ENCODE measurements at places on chromosomes 3 and 15. TPM values are rescaled to one million over a fixed set of nuclear protein-coding genes. Genes with fewer than 3 reads are reported as not detected.
A peak's percentile ranks its signal among the peaks of the same experiment; 100 is the strongest.

- no peaks in the 10 kb centered on the region for H3K27me3 ChIP-seq
- H3K27ac ChIP-seq = no peak overlapping the region
- no peaks in the 10 kb centered on the region for H3K36me3 ChIP-seq
- no peaks in the 10 kb centered on the region for H3K4me1 ChIP-seq
- H3K4me3 ChIP-seq = no peak overlapping the region
- no peak for DNase-seq
Measured at GRCh38 chr3:43606284-43606683, 15.5 kb downstream of the ANO10 start.

The SSUH2 gene
- total RNA-seq = not detected

The NMNAT3 gene
- total RNA-seq = not detected

GRCh38 chr15:90823455-90823974 lies 44.9 kb upstream of the FURIN start:
- no peak overlapping the region for H3K4me3 ChIP-seq
- peaks cover 4% of the 10 kb centered on the region for H3K4me1 ChIP-seq
- H3K27me3 ChIP-seq = no peaks in the 10 kb centered on the region

The HCLS1 gene
- 232 TPM for total RNA-seq

GRCh38 chr3:183975981-183976662 lies 41.6 kb downstream of the ABCC5 start:
- H3K27me3 ChIP-seq = no peaks in the 10 kb centered on the region
- no peak overlapping the region for H3K27ac ChIP-seq
- DNase-seq = no peak

GRCh38 chr3:104825116-104825515 lies 541.6 kb upstream of the ALCAM start:
- H3K27ac ChIP-seq = no peak overlapping the region
- H3K27me3 ChIP-seq = no peaks in the 10 kb centered on the region
- H3K36me3 ChIP-seq = no peaks in the 10 kb centered on the region
- no peaks in the 10 kb centered on the region for H3K4me1 ChIP-seq
- no peak for DNase-seq

- no peak for DNase-seq
- H3K4me3 ChIP-seq = no peak overlapping the region
- no peaks in the 10 kb centered on the region for H3K27me3 ChIP-seq
- H3K36me3 ChIP-seq = no peaks in the 10 kb centered on the region
- H3K27ac ChIP-seq = no peak overlapping the region
Measured at GRCh38 chr15:71588746-71589145, 221.6 kb upstream of the NR2E3 start.

- no peaks in the 10 kb centered on the region for H3K36me3 ChIP-seq
- no peak overlapping the region for H3K4me3 ChIP-seq
- DNase-seq = no peak
- no peaks in the 10 kb centered on the region for H3K27me3 ChIP-seq
- no peak overlapping the region for H3K27ac ChIP-seq
Measured at GRCh38 chr3:170670504-170670903, 84.6 kb upstream of the SLC7A14 start.

The RFC4 gene
- 69.2 TPM for total RNA-seq

DNA sequence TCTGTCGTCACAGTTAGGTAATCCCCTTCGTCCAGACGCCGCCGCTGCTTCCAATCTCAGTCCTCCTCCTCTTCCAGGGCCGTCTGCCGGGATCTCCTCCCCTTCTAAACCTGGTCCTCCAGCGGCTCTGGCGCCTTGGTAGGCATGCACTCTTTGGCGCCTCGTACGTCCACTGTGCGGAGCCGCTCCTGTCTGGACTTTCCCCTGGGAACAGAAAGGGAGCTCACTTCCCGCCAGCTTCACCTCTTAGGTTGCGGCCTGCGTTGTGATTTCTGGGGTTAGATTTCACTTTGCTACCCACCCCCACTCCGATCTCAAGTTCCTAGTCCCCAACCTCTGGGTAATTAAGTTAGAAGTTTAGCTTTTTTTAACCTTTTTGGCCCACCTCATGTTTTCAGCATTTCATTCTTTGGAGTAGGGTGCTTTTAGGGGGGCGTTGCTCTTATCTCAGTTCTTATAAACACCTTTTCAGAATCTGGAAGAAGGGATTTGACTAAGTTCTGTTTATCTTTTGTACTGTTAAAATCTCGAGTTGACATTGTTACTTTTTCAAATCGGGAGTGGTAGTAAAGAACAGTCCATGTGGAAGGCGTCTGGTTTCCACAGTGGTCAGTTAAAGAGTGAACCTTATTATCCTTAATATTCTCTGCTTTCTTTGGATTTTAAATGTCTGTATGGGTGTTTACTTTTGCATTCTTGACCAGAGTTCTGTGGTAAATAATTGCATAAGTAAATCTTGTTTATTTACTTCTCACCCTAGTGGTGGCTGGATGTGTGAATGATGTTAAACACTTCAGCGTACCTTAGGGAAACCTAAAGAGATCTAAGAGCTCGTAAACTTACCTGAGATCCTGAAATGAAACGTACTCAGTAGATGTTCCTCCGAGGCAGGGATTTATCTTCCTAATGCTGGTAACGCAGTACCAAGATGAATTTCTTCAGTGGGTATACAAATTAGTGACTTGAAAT lies 611 bp downstream of the CTDSPL2 start:
- H3K4me1 ChIP-seq = no peaks in the 10 kb centered on the region
- no peaks in the 10 kb centered on the region for H3K27me3 ChIP-seq
- H3K4me3 ChIP-seq = peak overlapping the region; percentile 80
- H3K27ac ChIP-seq = peak overlapping the region; percentile 93
- DNase-seq = no peak

GRCh38 chr3:40961104-40961857 lies 238.0 kb upstream of the CTNNB1 start:
- H3K27me3 ChIP-seq = no peaks in the 10 kb centered on the region
- no peak overlapping the region for H3K4me3 ChIP-seq
- peaks cover 12% of the 10 kb centered on the region for H3K4me1 ChIP-seq
- H3K27ac ChIP-seq = peak overlapping the region; percentile 36

GRCh38 chr15:63198371-63199250 lies 9.2 kb downstream of the RAB8B start:
- no peak for DNase-seq
- peak overlapping the region; percentile 20 for H3K27ac ChIP-seq
- no peak overlapping the region for H3K4me3 ChIP-seq
- no peaks in the 10 kb centered on the region for H3K27me3 ChIP-seq
- no peaks in the 10 kb centered on the region for H3K36me3 ChIP-seq
